Activated B cell treated with CpG ODN at 0.5 μM for 24 hours (primary cell): ENCODE measurements at places on chromosomes 11 and 22. TPM values are rescaled to one million over a fixed set of nuclear protein-coding genes. Genes with fewer than 3 reads are reported as not detected.

GRCh38 chr11:86741839-86742805 is 58.2 kb upstream of the PRSS23 start:
- DNase-seq: no peak

- DNase-seq: no peak
Observed at GRCh38 chr11:130047141-130047540, 22.6 kb upstream of the APLP2 start.

DNA sequence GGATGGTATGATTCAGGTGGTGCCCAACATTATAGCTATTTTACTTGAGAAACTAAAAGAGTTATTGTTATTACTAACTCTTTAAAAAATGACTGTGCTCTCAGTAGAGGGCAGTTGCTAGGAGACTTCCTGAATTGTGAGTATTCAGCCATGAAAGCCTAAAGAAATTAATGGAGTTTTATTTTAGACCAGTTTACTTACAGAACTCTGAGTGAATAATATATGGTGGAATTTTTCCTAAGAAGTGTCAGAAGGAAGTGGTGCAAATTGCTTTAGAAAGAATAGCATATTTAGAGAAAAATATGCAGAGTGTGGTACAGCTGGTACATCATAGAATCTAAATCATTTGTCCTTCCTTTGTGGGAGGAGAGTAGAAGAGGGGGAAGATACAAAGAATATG is 689.9 kb upstream of the CCDC90B start:
- no peak for DNase-seq

- DNase-seq: peak; percentile 22
Observed at GRCh38 chr11:86214710-86215109, 29.8 kb upstream of the EED start.

DNA sequence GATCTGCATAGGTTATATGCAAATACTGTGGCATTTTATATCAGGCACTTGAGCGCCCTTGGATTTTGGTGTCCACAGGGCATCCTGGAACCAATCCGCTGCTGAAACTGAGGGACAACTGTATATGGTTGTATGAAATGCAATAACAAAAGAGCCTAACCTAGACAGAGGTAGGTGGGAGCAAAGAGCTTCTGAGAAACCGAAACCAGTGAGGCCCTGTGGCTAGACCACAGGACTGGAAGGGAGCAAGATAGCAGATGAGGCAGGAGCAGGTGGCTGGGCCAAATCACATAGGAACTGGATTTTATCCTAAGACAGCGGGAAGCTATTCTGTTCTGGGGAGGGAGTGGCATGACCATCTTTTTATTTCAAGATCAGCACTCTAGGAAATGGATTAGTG is 30.1 kb downstream of the RCN1 start:
- DNase-seq: no peak

- DNase-seq: no peak
Observed at GRCh38 chr11:134486704-134487103, 74.7 kb upstream of the B3GAT1 start.

DNA sequence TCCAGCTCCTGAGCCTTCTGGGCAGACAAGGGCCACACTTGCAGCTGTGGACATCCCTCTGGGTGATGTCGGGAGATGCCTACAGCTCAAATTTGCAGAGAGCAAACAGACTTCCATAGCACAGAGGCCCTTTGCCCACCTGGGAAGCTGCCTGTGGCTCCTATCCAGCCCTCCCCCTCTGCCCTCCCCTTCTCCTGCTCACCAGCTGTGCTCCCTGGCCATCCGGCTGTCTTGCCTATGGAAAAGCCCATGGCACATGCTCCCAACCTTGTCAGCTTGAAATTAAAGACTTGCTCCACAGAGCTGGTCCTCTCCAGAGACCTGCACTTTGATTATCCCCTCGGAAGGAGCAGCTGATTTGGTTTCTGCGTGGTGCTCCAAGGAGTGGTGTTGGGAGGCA is 118.9 kb upstream of the NECTIN1 start:
- no peak for DNase-seq

GRCh38 chr22:38222797-38223119 is 21.0 kb downstream of the MAFF start:
- no peak for DNase-seq

DNA sequence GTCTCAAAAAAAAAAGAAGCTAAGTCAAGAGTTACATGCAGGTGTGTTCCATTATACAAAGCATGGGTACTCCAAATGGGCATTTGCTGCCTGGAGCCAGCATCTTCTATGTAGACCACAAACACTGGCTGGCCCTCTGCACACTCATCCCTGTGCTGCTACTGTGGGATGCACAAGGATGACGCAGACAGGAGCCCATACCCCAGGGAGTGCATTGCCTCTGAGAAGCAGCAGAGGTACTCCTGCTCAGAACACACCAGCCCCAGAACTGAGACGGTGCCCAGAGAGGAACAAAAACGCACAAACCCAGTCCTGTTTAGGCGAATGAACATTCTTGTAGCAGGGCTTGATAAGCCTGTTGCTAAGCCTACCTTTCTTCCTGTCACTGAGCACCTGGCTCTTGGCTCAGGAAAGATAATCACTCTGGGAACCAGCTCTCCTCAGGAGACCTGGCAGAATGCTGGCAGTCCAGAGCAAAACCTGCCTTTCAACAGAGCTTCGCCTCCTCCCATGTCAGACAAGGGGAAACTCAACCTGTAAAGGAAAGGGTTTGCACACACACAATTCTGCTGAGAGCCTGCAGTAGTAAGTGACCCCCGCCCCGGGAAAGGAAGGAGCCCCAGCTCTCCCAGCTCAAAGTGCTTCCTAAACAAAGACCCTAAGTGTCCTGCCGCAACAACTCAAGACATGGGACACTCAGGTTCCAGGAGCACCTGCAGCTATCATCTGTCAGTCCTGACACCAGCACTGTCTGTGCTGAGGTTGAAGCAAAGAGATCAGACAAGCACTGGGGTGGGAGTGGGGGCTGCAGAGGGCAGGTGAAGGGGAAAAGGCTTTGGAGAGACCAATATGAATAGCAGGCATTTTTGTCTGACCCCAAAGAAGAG is 145.7 kb downstream of the TENM4 start:
- no peak for DNase-seq

GRCh38 chr11:126646701-126647557 is 291.4 kb downstream of the ST3GAL4 start:
- DNase-seq: no peak

GRCh38 chr11:77372726-77373125 is 71.2 kb upstream of the GDPD4 start:
- DNase-seq: no peak

DNA sequence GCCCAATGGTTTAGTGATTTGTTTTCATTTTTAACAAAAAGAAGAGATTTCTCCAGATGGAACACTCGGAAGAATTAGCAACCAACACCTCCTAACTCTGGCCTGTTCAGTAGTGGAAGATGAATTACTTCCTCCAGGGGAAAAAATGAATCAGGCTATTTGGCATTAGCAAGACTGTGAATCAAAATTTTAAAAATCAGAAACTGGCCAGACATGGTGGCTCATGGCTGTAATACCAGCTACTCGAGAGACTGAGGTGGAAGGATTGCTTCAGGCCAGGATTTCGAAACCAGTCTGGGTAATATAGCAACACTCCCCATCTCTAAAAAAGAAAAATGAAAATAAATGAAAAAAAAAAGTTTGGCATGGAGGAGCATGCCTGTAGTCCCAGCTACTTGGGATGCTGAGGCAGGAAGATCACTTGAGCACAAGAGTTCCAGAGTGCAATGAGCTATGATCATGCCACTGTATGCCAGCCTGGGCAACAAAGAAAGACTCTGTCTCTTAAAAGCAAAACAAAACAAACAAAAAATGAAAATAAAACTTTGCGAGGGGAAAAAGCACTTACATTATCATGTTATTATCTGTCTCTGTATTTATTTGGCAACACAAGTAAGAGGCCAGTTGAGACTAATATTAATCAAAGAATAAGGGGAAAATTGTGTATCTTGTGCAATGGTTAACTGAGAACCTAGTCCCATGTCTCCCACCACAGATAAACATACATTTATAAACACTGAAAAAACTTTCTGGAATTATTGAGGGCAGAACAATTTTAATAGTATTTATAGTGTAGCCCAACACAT is 796.3 kb upstream of the ANO3 start:
- no peak for DNase-seq

DNA sequence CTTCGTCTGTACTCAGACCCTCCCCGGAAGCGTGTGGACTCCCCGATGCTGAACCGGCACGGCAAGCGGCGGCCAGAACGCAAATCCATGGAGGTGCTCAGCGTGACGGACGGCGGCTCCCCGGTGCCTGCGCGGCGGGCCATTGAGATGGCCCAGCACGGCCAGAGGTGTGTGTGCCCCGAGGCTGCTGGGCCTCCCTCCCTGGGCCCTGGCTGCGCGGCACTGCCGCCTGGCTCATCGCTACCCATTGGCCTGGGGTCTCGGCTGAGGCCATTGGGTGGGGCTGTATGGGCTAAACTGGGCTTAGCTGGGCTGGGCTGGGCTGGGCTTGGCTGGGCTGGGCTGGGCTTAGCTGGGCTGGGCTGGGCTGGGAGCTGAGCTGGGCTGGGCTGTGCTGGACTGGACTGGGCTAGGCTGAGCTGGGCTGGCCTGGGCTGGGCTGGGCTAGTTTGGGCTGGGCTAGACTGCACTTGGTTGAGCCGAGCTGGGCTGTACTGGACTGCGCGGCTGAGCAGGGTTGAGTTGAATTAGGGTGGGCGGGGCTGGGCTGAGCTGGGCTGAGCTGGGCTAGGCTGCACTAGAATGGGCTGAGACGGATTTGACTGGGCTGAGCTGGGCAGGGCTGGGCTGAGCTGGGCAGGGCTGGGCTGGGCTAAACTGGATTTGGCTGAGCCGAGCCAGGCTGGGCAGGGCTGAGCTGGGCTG is 40.7 kb downstream of the MOB2 start:
- DNase-seq: no peak

DNA sequence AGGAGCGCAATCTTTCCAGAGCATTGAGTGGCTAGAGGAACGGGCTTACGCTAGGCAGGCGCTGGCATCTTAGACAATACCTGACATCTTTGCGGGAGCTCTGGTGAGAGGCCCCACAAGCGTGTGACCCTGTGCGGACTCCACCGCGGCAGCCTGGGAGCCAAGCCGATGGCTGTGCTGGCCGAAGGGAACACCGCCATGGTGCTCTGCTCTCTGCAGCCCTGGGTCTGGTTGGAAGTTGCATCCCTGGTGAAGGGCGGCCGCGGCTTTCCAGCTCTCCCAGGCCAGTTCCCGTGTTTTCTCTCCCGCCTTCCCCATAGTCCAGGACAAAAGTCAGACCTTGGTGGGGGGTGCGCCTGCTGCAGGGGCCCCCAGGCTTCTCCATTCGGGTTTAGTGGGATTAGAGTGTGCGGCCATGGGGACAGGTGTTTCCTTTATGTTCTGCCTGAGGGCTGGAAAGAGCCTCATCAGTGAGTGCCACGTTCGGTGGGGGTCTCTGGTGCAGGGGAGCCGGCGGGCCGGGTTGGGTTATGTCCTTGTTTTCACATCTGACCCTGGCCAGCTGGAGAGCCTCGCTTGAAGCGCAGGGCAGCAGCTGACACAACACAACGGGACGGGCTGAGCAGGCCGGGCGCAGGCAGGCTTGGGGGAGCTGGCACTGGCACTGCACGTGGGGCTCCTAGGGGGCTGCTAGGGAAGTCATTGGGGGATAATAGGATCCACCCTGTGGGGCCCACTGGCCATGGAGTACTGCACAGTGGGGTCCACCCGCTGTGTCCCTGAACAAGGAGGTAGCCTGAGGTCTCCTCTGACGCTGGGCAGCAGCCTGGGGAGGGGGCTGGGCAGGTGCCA is 94.8 kb downstream of the KCNQ1 start:
- no peak for DNase-seq

DNA sequence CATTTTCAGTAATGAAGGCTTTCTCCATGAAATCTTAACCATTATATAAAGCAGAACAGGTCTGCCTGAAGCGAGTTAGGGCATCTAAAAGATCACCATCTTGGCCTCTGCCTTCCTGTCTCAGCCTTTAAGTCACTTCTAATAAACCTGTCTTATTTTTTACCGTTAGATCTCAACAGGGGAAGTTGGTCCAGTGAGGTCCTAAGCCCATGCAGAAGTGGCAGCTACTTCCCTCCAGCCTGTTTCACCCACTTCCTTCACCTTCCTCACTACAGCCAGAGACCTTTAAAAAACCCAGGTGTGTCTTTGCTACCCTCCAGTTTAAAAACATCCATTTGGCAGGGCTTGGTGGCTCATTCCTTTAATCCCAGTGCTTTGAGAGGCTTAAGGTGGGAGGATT is 14.1 kb upstream of the LIPT2 start:
- no peak for DNase-seq

GRCh38 chr11:19524171-19524671 is 188.4 kb upstream of the NAV2 start:
- DNase-seq: no peak

- DNase-seq: no peak
Observed at GRCh38 chr11:132683602-132684001, 848.7 kb downstream of the OPCML start.

- no peak for DNase-seq
Observed at GRCh38 chr11:106087815-106088435, 10.5 kb downstream of the AASDHPPT start.

The SEPTIN3 gene
- 0.49 and 0.54 TPM in 2 replicates for total RNA-seq

The SERPIND1 gene
- not detected in 2 replicates for total RNA-seq

The ARHGAP42 gene
- 3.1 and 4.9 TPM in 2 replicates for total RNA-seq

The TRPC6 gene
- total RNA-seq: not detected in 2 replicates

The FAR1 gene
- 39.2 and 48.4 TPM in 2 replicates for total RNA-seq

The TUB gene
- not detected in 2 replicates for total RNA-seq

The KCNQ1OT1 gene
- 0.88 and 1.2 TPM in 2 replicates for total RNA-seq

The INSC gene
- total RNA-seq: not detected in 2 replicates

The FXYD2 gene
- 40.4 and 44.6 TPM in 2 replicates for total RNA-seq

The CARD18 gene
- total RNA-seq: not detected in 2 replicates

The OR4A16 gene
- not detected in 2 replicates for total RNA-seq
